ENCODE measurements at places on chromosomes 12 and 14.

GRCh38 chr12:79046021-79046420, 181.4 kb downstream of the SYT1 start:
- no peak for DNase-seq

- DNase-seq = no peak
Observed at GRCh38 chr12:100962086-100962712, 167.6 kb downstream of the ANO4 start.

DNA sequence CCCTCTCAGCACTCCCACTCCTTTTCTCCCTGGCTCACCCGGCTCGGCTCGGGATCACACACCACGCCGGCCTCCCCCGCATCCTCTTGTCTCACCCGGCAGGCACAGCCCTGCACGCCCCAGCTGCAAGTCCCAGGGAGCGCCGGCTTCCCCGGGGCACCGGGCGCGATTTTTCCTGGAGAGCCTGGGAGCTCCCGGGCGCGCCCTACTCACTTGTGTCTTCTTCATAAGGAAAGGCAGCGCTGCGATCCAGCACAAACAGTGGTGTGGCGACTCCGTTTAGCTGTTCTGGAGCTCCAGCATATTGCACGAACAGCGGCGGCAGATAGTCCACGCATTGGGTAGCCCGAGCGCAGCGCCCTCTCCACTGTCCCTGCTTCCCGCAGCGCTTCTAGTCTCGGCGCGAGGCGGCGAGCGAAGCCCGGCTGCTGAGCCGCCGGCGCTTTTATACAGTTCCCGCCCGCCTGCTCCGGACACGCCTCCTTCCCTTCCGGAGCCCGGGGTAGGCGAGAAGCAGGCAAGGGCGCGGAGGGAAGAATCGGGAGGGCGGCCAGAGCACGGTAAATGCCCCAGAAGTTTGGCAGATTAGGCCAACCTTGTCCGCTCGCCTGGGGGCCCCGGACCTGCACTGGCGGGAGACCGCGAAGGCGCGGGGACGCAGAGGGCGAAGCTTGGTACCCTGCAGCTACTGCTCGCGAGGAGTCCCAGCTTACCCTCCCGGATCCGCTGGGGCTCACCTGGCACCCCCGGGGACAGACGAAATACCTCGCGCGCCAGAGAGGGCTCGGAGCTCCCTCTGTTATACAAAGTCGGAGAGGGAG, at the start of gene KITLG:
Gene KITLG (minus strand): TSS at position 421 of the 821 bp plus-strand sequence. CDS start 193 bp downstream, at position 228.
- no peak for DNase-seq

DNA sequence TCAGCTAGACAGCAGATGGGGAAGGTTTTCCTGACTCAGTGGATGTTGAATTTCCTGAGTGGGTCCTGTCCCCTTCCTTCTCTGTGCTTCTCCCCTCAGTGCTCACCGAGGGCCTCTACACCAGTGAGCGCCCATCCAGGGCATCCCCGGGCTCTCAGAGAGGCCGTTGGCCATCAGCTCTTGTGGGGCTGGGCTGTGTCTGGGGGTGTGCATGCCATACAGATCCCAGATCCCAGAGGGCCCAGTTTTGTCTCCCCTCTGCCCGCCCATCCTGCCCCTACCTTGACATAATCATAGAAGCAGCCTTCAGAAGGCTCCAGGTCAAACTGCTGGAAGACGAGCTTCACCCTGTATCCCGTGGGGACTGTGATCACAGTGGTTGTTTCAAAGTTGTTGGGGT, 1.1 kb downstream of the C1R start:
- no peak for DNase-seq

DNA sequence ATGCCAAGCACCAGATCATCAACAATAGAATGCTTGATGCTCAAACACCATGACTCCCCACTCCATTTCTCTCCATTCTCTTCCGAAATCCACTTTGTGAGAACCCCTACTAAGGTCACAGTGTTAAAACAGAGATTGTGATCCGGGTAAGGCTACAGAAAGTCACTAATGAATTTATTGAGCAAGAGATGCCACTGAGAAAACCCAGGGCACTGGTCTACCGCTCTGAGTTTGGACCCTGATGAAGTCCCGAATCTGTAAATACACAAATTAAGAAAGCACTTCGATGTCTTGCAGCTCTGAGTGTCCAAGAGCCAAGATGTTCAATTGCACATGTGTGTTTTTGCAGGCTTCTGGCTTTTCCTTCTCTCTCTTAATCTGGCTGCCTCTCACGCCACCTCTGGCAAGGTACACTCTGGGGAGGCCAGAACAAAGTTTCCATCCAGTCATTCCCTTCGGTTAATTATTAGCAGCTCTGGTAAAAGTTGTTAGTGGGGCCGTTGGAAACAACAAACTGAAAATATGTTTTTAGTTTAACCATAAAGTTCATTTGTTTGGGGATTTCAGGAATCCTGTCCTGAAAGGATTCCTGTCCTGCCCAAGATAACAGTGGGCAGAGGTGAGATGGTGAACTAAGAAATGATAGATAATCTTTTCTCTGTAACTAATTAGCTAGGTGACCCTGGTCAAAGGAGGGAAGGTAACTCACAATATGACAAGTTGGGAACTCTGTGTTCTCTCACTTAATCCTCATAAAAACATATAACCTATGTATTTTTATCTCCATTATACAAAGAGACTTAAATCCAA, 75.4 kb downstream of the BTG1 start:
- DNase-seq = no peak

- DNase-seq = no peak
Observed at GRCh38 chr12:108905725-108906124, 25.8 kb downstream of the DAO start.

DNA sequence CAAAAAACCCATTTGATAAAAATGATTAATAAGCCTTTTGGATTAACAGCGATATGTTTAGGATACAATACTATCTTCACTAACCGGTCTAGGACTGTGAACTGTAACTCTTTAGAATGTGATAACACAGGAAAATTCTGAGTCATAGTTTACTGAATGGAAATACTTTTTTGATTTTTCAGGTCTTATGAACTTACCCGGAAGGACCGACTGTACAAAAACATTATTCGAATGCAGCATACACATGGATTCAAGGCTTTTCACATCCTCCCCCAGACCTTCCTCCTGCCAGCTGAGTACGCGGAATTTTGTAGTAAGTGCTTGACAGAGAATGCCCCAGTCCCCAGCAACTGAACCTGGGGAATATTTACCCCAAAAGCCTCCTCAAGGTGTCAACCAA, 29.0 kb downstream of the TTLL5 start:
- DNase-seq = no peak

GRCh38 chr14:61603736-61604135, 91.6 kb upstream of the HIF1A start:
- DNase-seq = no peak

DNA sequence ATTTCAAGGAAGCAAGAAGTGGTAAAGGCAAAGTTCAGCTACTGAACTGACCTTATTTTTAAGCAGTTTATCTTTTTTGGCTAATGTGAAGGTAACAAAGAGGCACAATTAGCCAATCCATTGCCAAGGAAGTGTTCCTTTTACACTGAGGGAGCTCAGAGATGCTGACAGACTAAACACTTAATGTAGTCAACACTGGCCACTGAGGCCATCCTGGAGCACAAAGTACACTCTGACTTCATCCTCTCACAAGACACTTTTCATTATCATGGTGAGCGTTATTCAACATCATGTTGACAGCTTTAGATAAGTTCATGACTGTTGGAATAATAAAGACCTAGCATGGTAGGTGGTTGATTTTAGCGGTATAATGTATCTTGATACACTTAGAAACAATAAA, 89.9 kb downstream of the ADAMTS20 start:
- no peak for DNase-seq

DNA sequence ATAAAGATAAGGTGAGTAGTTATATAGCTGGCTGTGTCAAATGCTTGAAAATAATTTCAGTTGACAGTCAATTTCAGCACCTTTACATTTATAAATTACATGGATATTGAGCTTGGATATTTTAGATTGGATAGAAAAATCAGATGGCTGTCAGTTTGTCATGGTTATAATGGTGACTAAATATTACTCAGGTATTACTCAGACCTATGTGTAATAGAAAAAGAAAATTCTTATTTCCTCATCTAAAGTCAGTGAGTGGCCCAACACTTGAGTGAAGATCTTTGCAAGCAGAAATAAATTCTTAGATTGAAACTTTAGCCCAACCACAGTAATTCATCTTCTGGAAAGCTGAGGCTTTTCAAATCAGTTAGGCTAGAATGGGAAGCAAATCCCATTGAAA, 354.4 kb downstream of the NAV3 start:
- DNase-seq = no peak

- DNase-seq = no peak
Observed at GRCh38 chr14:92969430-92969829, 46.5 kb downstream of the CHGA start.

DNA sequence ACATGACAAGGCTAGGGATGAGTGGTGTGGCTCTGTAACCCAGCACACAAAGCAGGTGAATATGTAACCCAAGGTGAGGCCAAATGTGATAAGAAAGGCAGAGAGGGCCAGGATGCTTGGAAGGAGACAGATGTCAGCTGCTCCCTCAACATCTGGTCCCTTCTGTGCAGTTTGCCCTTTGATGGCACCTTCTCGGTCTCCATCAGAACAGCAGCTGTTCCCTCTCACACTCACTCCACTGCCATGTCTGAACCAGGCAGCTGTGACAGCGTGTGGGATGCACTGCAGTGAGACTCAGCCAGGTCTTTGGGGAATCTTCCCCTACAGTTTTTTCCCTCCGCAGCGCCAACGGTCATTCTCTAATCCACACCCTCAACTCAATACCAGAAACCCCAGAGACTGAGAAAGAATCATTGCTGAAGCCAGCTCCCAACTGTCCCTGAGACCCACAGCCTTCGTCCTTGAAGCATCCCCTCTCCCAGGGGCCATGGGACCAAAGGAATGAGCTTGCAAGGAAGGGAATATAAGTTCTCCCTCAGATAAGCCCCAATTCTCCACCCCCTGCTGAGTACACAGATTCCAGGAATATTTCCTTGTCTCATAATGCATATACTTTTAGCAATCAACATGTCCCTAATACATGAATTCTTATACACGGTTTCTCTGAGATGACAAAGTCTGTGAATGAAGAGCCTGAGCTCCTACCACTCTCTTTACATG, 230.0 kb downstream of the GLT1D1 start:
- DNase-seq = no peak

GRCh38 chr12:47876440-47876960, 28.3 kb downstream of the VDR start:
- no peak for DNase-seq

DNA sequence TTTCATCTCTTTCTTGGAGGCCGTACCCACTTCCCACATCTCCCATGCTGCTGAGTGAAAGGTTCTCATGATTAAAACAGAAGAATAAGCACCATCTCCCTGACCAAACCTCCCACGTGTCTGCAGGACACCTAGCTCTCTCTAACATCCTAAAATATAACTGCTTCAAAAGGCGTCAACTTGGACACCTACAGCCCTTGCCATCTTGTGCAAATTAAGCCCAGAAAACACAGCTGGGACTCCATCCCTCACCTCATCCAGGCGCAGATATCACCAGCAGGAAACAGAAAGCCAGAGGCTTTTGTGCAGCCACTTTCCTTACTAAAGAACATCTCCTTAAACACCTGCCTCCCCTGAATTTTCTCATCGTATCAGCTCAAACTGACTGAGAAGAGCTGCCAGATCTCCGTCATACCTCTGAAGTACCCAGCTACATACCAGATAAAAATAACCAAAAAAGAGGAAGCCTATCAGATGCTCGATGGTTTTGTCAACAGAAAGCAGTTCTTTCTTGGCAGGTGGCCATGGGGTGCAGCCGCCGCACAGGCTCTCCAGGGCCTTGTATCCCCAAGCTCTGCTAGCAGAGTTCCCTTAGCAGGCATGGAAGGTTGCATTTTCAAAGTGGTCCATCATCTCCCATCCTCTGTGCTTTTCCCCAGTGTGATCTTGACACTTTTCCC, 28.8 kb downstream of the MAP3K9 start:
- no peak for DNase-seq

DNA sequence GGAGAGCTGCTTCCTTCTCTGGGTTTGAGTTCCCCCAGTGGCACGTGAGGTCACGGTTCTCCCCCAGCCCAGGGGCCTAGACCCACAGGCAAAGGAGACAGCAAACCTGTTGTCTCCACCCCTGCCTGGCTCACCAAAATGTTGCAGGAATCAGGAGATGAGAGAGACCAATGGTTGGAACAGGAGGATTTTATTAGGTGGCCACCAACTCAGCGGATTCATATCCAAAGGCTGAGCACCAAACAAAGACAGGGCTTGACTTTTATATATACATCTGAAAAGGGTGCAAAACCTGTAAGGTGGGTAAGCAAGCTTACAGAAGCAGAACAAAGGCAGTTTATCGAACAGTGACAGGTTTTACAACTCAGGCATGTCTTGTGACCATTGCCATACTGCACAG, 9.2 kb upstream of the ADAM21 start:
- no peak for DNase-seq

DNA sequence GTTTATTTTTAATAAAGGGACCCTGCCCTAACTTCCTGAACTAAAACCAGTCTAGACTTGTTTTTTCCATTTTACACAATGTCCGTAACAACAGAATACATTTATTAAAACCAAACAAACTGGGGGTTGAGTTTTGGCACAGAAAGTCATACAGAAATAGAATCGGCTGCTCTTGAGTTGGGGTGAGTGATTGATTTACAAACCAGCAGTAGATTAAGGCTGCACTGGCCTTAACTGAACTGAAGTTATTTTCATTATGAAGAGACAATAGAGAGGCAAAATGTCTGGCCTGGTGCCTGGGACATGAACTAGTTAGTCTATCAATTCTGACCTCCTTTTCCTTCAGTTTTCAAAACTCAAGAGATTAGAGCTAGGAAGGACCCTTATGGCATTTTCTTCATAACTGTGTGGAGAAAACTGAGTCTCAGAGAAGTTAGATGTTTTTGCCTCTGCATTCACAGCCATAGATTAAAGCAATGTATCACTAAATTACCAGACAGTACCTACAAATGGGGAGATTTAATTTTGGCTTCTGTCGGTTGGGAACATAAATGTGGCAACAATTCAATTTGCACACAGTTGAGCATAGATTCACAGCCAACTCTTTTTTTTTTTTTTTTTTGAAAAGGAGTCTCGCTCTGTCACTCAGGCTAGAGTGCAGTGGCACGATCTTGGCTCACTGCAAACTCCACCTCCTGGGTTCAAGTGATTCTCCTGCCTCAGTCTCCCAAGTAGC, 19.8 kb upstream of the MGP start:
- no peak for DNase-seq

DNA sequence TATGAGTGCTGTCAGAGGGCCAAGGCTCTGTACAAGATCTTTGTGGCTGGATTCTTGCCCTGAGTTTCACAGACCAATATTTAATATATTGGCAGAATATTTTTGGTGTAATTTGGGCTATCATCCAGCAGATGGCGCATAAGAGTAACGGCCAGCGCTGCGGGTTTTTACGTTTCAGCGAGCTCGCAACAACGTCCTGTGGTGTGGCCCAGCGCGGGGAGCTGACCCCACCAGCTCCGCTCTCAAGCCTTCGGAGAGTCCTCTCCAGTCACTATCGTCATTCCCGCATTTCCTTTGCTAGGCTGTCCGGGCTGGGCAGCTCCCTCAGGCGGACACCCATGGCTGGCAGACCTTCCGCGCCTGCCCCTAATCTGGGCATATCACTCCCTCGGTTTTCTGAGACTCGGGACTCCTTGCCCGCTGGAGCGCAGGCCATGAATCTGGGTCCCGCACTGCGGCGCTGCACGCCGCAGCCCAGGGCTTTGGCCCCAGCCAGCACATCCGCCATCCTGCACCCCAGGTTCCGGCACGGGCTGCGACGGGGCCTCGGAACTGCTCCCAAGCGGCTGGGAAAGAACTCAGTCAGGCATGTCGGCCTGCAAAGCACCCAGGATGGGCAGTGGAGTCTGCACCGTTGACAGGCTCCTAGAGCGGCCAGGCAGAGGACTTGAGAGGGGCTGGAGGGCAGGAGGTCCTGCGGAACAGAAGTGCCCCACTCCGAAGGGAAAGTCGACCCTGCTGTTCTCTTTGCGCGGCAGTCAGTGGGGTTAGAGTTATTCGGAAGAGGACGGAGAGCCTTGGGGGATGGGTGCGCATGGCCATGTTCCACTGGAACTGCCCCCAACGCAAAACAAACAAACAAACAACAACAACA, 18.4 kb downstream of the OLR1 start:
- DNase-seq = peak; percentile 7

Data from stimulated activated CD8-positive, alpha-beta memory T cell treated with anti-CD3 and anti-CD28 coated beads, Interleukin-4, amount 100 ng/mL, for 4 hours (primary cell).